ENCODE measurements at places on chromosomes 16 and 17. TPM values are rescaled to one million over a fixed set of nuclear protein-coding genes. Genes with fewer than 3 reads are reported as not detected.

- no peak for DNase-seq
Measured at GRCh38 chr16:17386229-17386628, 84.5 kb downstream of the XYLT1 start.

- DNase-seq: no peak
Measured at GRCh38 chr17:73290399-73291259, 21.2 kb downstream of the CDC42EP4 start.

DNA sequence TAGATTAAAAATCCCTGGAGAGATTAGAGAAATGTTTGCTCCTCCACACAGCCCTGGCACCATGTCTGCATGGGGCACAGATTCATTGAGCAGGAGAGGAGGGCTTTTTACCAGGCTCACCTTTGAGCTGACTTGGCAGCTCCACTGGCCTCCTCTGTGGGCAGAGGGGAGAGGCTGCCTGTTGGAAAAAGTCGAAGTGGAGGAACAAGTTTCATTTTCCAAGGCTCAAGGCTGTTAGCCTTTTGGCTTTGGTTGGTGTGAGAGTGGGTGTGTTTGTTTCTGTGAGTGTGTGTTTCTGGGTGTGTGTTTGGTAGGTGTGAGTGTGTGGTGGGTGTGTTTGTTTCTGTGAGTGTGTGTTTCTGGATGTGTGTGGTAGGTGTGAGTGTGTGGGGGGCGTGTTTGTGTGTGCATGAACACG lies 5.6 kb downstream of the TMEM238L start:
- peak; percentile 20 for DNase-seq

GRCh38 chr16:67088551-67088950 lies 21.2 kb upstream of the PHAF1 start:
- DNase-seq: no peak

GRCh38 chr17:36683387-36683786 lies 82.0 kb downstream of the MRM1 start:
- no peak for DNase-seq

GRCh38 chr17:34581446-34582184 lies 2.2 kb downstream of the TMEM132E start:
- no peak for DNase-seq

DNA sequence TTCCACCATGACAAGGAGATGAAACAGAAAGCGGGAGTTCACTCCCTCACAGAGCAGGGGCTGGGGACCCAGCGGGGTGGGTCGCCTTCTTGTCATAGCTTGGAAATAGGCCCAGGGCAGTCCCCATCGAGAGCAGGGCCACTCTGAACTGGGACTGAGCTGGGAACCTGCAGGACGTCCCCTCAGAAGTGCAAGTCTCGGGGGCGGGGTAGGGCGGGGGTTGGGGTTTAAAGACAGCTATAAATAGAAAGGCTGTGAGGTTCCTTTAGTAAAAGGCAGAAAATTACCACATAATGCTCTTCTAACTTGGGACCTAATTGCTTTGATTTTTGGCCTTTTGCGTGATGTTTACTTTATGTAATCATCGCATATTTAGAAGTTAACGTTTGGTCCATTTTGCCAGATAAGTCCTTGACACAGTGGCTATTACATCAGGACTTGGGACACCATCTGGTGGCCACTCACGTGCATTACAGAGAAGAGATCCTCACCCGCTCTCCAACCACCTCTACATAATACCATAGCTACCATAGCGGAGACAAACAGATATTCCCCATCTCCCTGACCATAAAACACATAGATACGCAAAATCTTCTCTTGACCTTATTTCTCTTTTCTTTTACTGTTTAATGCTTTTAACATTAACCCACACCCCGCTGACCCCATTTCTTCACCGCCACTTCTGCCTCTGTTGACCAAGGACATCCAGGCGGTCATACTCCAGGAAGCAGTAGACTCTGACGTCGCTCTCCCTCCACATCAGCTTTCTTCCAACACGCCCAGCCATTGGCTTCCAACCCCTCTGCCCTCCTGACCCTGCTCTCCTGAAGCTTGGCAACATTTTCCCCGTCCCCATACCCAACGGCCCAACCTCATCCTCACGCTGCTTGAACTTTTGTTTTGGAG lies 27.5 kb upstream of the PIK3R6 start:
- peak; percentile 52 for DNase-seq

DNA sequence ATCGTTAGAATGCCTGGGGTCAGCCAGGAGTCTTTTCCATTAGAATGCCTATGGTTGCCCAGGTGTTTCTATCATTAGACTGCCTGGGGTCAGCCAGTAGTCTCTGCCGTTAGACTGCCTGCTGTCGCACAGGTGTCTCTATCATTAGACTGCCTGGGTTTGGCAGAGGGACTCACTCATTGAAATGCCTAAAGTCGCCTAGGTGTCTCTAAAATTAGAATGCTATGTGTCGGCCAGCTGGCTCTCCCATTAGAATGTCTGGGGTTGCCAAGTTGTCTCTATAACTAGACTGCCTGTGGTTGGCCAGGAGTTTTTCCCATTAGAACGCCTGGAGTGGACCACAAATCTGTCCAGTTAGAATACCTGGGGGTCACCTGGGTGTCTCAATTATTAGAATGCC lies 2266.5 kb downstream of the TP53TG3F start:
- DNase-seq: no peak

- no peak for DNase-seq
Measured at GRCh38 chr16:87832741-87833502, 36.4 kb downstream of the SLC7A5 start.

GRCh38 chr17:27888067-27888466 lies 5.1 kb downstream of the LYRM9 start:
- no peak for DNase-seq

DNA sequence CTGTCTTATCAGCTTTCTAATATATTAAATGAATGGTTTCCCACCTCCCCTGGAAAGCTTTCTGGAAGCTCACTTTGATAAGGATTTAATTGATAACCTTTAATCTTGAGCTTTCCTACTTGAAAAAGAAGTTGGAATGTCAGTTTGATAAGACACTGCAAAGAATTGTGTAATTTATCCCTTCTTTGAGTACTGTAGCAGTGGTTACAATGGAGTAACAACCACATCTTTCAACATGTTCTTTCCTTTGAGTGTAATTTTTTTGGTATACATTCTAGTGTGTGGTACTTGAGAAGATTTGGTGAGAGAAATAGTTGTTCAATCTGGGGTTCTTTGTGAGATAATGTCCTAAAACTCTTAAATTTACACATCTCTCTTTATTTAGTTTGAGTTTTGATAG lies 43.4 kb downstream of the CPD start:
- DNase-seq: no peak

DNA sequence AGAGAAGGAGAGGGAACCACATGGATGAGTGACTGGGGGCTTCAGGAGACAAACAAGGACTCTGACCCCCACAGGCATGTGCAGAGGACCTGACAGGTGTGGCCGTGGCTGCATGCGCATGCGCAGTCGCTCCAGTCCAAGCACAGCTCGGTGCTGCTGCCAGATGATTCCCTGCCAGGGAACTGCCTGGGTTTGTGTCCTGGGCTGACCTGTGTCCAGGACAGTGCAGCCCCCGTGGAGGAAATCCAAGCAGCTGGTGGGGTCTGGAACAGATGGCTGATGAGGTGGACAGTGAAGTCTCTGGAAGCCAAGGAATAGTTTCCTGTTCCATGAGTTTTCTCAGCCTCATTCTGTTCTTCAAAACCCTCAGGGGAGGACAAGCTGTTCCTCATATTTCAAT lies 27.3 kb downstream of the LASP1 start:
- no peak for DNase-seq

DNA sequence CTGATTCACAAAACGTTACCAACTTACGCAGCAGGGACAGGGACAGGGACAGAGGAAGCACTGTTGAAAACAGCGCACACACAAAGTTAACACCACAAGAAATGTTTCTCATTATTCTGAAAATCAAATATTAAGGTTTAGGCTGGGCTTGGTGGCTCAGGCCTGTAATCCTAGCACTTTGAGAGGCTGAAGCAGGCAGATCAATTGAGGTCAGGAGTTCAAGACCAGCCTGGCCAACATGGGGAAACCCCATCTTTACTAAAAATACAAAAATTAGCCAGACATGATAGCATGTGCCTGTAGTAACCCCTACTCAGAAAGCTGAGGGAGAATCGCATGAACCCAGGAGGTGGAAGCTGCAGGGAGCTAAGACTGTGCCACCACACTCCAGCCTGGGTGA lies 4.2 kb downstream of the CYTH1 start:
- DNase-seq: no peak

DNA sequence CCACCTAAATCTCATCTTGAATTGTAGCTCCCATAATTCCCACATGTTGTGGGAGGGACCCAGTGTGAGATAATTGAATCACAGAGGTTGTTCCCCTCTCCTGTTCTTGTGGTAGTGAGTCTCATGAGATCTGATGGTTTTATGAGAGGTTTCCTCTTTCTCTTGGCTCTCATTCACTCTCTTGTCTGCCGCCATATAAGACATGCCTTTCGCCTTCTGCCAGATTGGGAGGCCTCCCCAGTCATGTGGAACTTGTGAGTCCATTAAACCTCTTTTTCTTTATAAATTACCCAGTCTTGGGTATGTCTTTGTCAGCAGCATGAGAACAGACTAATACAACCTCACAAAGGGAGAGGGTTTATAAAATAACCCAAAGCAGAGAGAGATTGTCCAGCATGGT lies 367.4 kb downstream of the SNX29 start:
- no peak for DNase-seq

DNA sequence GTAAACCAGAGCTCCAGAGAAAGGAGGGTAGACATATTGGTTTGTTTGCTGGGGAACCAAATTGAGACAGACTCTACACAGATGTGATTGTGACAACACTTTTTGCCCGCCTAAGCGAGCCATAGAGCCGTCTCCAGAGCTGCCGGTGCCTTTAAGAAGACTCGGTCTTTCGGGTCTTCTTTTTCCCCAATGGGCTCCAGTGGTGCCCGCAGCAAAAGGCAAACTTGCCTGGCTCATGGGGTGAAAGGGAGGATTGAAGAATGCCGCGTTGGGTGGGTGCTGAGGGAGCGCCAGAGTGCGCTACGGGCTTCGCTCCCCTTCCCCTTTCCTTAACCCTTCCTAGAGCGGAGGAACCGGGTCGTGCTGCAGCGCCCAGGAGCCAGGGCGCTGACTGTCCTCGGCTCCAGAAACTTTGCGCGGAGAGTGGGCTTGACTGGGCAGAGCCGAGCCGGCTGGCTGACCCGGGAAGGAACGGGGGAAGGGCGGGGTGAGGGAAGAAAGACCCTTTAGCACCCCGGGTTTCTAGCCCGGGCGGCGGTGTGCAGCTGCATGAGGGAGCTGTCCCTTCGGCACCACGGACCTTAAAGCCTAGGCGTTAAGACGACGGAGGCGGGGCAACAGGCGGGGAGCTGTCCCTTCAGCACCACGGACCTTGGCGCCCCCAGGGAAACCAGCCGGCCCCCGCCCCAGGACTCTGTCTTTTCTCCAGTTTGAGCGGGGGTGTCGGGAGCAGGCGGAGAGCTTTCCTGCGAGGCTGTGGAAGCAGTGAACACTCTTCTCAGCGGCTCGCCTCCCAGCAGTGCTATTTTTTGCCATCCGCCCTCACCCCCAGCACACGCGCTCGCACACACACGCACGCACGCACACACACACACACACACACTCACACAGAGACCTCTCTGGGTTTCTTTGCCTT lies at the start of gene CACNG3:
TSS of gene CACNG3 (plus strand) at position 880 of the 916 bp plus-strand sequence. CDS start 420 bp downstream, outside the sequence.
- peak; percentile 61 for DNase-seq

GRCh38 chr16:57194512-57194911 lies 8.4 kb downstream of the RSPRY1 start:
- peak; percentile 64 for DNase-seq

- DNase-seq: no peak
Measured at GRCh38 chr17:16294560-16294959, 58.7 kb downstream of the CENPV start.

DNA sequence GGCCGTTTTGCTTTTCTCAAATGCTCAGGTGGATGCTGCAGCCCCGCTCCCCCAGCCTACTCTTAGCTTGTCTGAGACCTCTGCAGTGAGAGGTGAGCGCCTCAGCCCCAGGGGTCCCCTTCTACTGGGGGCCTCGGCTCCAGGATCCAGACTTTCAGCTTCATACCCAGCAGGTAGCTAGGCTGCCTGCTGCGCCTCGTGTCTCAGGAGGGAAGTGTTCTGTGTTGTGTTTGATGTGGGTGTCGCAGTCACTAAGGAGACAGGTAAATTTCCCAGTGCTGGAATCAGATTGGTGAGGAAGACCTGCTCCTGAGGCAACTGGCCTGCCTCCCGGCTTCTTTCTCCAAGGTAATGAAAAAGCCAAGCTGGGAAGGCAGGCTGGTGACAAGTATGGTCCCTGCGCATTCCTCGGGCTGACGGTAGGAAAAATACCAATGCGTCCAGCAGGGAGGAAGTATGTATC lies 604.0 kb upstream of the SALL1 start:
- no peak for DNase-seq

DNA sequence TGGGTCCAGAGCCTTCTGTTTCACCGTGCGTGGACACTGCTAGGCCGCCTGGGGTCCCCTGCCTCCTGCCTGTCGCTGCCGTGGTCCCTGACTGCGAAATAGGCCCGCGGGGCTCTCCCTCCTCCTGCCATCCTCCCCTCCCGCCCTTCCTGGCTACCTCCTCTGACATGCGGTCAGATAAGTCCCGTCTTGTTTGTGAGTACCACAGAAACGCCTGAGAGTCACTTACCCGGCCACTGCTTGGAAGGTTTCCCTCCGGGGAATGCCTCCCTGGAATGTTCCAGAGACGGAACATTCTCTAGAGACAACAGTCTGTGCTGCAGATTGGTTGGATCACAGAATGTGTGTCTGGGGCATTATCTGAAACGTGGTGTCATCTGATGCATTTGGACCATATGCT lies 22.7 kb downstream of the CIBAR2 start:
- no peak for DNase-seq

GRCh38 chr17:34366010-34366409 lies 3.0 kb upstream of the CCL1 start:
- no peak for DNase-seq

- DNase-seq: no peak
Measured at GRCh38 chr16:74447578-74447977, 26.3 kb upstream of the CLEC18B start.

- no peak for DNase-seq
Measured at GRCh38 chr17:36768394-36768793, 167.0 kb downstream of the MRM1 start.

GRCh38 chr17:60887614-60888028 lies 210.0 kb downstream of the BCAS3 start:
- DNase-seq: no peak

GRCh38 chr17:73940511-73940910 lies 263.0 kb upstream of the RPL38 start:
- no peak for DNase-seq

- no peak for DNase-seq
Measured at GRCh38 chr17:1960545-1960912, 64.6 kb downstream of the RTN4RL1 start.

GRCh38 chr17:49190932-49191331 lies 19.4 kb downstream of the GNGT2 start:
- no peak for DNase-seq

GRCh38 chr17:72462407-72462806 lies 341.6 kb downstream of the SOX9 start:
- DNase-seq: no peak

The HIGD1B gene
- not detected for total RNA-seq

The NOL11 gene
- total RNA-seq: 125 TPM

The AOC2 gene
- total RNA-seq: 0.36 TPM

The HOXB6 gene
- 7.7 TPM for total RNA-seq

The PPP4C gene
- 193 TPM for total RNA-seq

The GID4 gene
- 3.2 TPM for total RNA-seq

The USP43 gene
- total RNA-seq: 2.7 TPM

The CACNA1G gene
- not detected for total RNA-seq

The CES5A gene
- total RNA-seq: not detected

The KIF2B gene
- total RNA-seq: not detected

The TMEM256 gene
- total RNA-seq: 3.6 TPM

The MT4 gene
- not detected for total RNA-seq

The NPIPB2 gene
- total RNA-seq: not detected
